ENCODE measurements at places on chromosomes 6 and 20. TPM values are rescaled to one million over a fixed set of nuclear protein-coding genes. Genes with fewer than 3 reads are reported as not detected.
A peak's percentile ranks its signal among the peaks of the same experiment; 100 is the strongest.

Gene NOX3
- polyA plus RNA-seq, result not detected

GRCh38 chr20:17854307-17854903 lies 114.2 kb downstream of the SNX5 start:
- DNase-seq, result no peak

Gene BMP5
- 0.86 TPM for polyA plus RNA-seq

DNA sequence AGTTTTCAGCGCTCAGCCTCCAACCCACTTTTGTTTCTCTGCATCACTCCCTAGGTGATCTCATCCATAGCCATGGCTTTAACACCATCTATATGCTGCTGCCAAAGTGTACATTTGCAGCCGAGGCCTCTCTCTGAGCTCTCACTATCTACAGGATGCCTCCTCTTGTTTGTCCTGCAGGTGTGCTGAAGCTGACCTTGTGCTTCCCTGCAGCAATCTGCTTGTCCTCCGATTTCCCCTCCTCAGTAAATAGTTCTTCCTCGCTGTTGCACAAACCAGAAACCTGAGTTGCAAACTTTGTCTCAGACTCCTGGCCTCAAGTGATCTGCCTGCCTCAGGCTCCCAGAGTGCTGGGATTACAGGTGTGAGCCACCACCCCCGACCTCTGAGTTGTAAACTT lies 3.7 kb upstream of the TXNDC5 start:
- DNase-seq, result no peak

DNA sequence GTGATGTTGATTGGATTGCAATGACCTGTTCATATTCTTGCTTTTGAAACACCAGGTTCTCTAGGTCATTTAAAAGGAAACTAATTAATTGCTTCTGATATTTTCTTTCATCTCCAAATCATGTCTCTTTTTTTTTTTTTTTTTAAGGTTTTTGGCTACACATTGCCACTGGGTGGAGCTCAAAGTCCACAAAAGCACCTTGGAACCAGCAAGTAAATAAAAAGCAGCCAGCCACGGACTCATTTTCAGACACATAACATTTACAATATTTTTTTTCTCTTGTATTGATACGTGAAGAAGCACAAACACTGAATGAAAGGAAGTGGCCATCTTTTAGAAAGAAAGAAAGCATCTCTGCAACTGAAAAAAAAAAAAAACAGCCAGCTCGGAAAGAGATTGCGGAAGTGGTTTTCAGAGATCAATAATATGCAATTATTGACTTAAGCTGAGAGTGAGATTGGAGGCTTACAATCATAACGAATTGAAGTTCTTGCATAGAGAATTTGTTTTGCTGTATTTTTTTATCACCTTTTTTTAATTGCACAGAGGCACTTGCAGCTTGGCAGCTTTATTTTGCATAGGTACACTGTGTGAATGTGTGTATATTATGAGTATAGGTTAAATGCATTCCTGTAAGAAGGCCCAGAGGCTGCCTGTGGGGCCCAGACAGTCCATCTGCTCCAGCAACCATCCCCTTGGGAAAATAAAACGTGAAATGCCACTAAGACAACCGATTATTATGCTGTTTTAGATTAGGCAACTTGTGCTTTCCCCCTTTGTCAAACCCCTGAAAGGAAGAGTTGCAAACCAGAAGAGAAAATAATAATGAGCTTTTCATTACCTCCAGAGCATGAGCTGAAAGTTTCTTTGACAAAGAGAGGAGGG lies 28.2 kb downstream of the CGA start:
- peak; percentile 84 for DNase-seq

Gene KCNK16
- not detected for polyA plus RNA-seq
